ENCODE measurements at places on chromosomes 6 and 20.
A peak's percentile ranks its signal among the peaks of the same experiment; 100 is the strongest.

DNA sequence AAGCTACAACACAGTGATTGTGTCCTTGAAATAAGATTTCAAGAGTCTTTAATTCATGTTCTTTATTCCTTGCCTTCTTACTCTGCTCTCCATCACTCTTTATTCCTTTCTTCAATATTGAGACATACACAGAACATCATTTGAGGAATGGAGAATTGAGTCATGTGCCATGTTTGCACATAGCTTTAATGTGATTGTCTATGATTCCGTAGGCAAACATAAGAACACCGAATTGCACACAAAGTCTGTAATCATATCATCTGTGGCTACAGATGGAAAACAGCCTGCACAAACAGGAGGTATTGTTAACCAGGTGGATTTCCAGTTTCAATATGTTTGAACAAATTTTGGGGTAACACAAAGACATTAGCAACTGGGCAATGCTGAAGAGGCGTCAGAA is 571.6 kb upstream of the GJE1 start:
- no peak for DNase-seq

- no peak for DNase-seq
Measured at GRCh38 chr6:70280400-70280853, 22.5 kb downstream of the COL9A1 start.

DNA sequence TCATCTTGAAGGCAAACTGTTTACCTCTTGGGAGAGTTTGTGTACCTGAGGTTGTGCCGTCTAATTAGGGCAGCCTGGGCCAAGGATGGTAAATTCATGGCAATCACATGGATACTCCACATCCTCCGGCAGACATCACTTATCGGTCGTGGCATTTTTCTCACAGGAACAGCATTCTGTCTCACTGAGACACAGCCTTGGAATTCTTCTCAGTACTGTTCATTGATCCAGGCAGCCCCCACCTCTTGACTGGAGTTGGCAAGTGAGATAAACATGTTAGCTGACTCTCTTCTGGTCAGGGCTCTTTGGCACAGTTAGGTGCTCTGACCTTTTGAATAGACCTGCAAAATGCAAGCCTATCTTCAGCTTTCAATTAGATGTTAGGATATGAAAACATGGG is 511.4 kb upstream of the FLRT3 start:
- DNase-seq, result peak; percentile 16

- DNase-seq, result peak; percentile 88
Measured at GRCh38 chr6:121879149-121879548, 443.7 kb downstream of the GJA1 start.
